HCT116 (cell line): ENCODE measurements at places on chromosomes 2 and 18.

DNA sequence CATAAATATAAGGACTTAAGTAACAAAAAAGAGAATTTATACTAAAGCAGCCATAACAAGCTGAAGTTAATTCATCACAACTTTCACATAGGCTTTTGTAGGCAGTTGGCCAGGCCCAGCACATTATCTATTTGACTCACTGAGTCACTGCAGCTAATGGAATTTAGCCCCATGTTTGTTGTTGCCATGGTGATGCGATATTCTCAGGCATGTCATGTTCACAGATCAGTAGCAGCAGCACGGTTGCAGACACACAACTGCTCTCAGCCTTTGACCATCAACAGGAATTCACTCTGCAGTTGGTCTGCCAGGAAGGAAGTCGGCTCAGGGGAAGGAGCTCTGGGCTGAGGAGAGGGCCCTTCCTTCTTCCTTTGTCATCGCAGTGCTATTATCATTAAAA is 639.8 kb downstream of the TMEM182 start:
- DNase-seq, result no peak

DNA sequence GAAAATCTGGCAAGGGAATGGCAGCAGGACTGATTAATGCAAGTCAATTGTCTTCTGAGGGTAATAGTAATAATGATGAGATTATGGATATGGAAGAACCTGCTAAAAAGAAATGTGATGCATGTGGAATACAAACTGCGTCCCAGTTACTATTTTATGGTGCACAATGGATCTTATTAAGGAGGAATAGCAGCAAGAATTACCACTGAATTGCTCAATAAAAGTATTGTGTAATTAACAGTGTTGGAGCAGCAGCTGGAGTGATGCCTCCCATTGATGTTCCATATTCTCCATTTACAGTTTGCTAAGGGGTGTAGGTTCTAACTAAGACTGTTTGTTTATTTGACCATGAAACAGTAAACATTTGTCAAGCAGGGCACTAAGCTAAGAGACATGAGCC is 167.9 kb downstream of the HRH4 start:
- no peak for DNase-seq

GRCh38 chr2:178954049-178954448 is 95.9 kb downstream of the CCDC141 start:
- no peak for DNase-seq

GRCh38 chr2:73101626-73102256 is 11.0 kb downstream of the RAB11FIP5 start:
- no peak for DNase-seq

DNA sequence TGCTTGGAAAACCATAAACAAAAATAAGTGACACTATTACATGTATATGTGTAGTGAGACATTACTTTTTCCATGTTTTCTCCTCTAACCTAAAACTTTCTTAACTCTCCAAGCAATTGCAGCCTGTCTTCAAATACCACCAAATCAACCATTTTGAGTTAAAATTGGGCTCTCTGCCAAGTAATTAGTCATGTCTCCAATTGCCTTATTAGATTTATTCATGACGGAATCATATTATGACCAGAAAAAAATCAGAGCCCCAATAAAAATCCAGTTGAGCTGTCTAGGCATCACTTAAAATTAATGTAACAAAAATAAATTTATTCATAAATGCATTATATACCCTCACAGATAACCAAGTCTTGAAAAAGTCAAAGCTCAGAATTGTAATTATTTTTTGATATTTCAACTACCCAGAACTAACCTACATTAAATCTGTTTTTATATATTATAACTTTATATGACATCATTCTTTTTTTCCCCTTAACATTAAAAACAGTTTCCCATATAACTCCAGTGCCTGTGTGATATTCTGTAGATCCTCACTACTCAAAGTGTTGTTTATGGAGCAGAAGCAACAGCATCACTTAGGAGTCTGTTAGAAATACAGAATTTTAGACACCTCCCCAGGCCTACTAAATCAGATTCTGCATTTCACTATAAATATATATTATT is 157.0 kb downstream of the ERBB4 start:
- no peak for DNase-seq

- DNase-seq, result no peak
These were observed 53.1 kb downstream of the MTCL1 start for GRCh38 chr18:8758466-8758865.
